ENCODE measurements at places on chromosomes 12 and 14.

- DNase-seq, result no peak
Observed at GRCh38 chr12:27743601-27744000, 33.0 kb downstream of the MRPS35 start.

- DNase-seq, result no peak
Observed at GRCh38 chr14:37858733-37859132, 263.3 kb downstream of the TTC6 start.

- DNase-seq, result no peak
Observed at GRCh38 chr12:60568914-60569313, 973.1 kb downstream of the SLC16A7 start.

- DNase-seq, result no peak
Observed at GRCh38 chr12:117134721-117135120, 35.5 kb upstream of the TESC start.

GRCh38 chr12:38138225-38139221 lies 178.1 kb upstream of the ALG10B start:
- peak; percentile 72 for DNase-seq

GRCh38 chr12:14756334-14757143 lies 46.7 kb downstream of the WBP11 start:
- DNase-seq, result no peak

DNA sequence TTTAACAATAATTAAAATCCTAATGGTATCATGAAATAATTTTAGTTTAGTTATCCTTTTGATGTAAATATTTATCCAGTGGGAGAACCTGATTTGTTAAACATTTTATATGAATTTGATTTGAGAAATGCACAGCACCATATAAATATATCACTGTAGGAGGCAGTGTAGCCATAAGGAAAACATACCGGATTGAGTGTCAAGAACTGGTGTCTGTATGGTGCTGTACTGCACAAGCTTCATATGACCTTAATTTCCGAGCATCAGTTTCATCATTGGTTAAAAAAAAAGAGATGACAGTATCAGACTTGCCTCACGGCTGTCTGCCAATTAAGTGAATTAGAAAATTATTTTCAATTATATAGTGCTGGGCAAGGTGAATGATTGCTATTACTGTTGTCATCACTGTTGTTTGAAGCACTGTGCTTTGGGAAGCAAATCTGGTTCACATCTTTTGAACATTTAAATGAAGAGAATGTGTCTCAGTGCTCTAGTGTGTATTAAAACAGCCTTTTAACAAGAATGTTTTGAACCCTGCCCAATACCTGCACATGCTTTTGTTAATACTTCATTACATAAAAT lies 72.1 kb downstream of the TMTC2 start:
- no peak for DNase-seq

DNA sequence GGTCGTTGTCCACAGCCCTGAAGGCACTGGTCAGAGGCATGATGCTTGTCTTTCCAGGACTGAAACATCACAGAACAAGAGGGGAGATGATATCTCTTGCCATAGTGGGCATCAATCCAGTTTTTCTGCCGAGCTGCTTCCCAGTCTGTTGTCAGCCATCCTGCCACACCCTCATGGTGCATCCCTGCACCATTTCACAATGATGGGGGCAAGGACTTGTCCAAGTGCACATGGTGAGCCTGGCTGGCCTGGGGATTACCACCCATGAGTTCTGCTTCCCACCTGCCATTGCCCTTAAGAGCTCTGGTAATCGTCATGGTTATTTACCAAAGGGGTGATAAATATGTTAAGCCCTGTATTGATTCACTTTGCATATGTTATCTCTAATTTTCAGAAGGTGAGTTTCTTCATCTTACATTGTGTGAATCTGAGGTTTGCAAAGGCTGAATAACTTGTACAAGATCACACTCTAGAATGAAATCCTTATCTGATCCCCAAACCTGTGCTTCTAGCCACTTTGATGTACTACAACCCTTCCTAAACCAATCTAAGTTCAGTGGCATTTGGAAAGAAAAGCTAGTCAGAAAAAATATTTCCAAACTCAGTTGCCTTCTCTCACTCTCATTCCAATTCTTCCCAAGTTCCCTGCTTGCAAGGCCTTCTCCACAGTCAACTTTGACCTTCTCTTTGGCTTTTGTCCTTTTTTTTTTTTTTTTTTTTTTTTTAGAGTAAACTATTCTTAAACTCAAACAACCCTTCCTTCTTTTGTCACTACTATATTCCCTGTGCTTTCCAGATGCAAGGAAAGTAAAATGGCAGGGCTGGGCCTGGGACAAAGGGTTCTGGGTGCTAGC lies 2.3 kb downstream of the AVIL start:
- DNase-seq, result no peak

- no peak for DNase-seq
Observed at GRCh38 chr14:71943695-71944018, 11.4 kb downstream of the RGS6 start.

DNA sequence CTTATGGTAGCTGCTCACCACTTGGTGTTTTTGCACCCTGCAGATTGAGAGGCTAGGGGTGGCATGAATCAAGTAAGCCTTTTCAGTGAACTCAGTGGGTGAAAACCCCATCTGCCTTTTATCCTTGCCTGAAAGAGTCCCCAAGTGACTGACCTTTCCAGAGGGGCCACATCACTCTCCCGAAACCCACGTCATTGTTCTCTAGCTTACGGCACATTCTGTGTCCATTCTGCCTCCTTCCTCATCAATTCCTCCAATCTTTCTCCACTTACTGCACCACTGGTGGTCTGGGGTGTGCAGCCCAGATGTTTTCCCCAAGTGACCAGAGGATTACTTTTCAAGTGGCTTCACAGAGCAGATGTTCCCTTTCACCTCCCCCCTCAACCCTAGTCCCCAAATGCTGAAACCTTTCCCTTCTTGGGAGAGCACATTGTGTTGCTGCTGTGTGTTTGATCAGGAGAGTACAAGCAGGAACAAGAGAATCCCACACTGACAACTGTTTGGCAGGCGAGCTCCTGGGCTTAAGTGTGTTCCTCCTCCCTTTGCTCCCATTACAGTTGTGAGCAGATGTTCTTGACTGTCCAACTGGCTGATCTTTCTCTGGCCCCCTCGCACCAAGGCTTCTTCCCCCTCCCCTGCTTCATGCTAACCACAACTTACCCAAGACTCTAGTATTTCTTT lies 138.0 kb upstream of the IGF1 start:
- no peak for DNase-seq

DNA sequence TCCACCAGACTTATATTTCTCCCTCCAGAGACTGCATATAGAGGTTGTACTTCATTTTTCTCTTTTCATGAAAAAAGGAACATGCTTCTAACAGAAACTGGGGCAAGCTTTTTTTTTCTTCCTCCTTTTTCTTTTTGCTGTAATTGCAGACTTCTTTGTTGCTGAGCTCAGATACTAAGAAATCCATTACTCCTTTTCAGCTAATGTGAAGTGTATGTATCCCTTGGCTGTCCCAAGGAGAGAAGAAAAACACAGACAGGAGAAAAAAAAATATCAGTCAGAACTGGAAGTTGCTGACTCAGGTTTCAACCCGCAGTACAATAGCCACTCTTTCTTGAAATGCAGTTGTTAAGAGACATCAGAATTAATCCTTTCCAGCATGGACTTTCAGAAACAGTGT lies 1248.4 kb downstream of the LRFN5 start:
- no peak for DNase-seq

GRCh38 chr14:39351708-39352107 lies 80.5 kb downstream of the FBXO33 start:
- no peak for DNase-seq

DNA sequence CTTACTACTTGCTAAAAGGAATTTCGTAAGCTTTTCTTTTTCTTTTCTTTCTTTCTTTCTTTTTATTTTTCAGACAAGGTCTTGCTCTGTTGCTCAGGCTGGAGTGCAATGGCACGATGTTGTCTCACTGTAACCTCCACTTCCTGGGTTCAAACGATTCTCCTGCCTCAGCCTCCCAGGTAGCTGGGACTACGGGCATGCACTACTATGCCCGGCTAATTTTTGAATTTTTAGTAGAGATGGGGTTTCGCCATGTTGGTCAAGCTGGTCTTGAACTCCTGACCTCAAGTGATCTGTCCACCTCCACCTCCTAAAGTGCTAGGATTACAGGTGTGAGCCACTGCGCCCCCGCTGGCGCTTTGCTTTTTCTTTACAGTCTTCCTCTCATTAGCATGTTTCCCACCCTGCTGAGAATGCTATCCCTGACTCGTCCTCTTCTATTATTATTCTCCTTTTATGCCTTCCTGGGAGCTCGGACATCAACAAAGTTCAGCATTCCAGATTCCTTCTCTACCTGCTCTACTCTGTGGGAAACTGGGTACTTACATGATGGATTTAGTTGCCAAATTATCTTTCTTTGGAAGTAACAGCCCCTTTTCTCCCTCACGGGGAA lies 3.1 kb downstream of the MTHFD1 start:
- no peak for DNase-seq

Data from stimulated activated CD4-positive, alpha-beta T cell treated with anti-CD3 and anti-CD28 coated beads, Interleukin-4, amount 100 ng/mL, for 24 hours (primary cell).